ENCODE measurements at places on chromosomes 5 and 9.

DNA sequence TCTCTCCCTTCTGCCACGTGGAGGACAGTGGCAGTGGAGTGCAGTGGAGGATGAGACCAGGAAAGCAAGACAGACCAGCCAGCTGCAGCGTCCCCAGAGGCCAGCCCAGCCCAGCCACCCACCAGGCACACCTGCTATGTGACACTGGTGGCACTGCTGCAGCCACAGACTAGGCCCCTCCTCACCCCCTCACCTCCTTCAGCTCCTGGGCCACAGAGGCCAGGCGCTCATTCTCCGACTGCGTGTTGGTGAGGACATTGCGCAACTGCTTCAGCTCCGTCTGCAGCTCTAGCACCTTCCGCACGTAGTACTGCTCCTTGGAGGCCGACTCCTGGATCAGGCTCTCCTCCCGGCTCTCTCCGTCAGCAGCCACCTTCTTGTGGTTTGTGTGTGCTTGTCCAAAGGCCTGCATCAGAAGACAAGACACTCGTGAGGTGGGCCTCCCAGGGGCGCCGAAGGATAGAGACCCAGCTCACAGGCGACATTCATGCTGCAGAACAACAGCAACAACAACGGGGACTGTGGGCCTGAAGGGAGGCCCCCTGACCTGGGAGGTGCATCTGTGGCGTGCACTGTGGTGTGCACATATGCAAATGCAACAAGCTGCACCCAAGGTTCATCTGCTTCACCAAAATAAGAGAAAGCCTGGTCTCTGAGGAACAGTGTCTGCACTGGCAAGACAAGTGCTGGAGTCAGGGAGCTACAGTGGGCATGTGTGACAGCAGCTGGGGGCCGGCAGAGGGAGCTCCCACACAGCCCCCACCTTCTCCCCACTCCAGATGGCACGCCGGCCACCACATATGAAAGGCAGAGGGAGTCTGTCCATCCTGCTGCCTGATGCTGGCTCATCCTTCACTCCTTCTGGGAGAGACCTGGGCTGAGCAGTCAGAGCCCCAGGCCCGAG lies 35.5 kb downstream of the BICD2 start:
- DNase-seq = no peak

DNA sequence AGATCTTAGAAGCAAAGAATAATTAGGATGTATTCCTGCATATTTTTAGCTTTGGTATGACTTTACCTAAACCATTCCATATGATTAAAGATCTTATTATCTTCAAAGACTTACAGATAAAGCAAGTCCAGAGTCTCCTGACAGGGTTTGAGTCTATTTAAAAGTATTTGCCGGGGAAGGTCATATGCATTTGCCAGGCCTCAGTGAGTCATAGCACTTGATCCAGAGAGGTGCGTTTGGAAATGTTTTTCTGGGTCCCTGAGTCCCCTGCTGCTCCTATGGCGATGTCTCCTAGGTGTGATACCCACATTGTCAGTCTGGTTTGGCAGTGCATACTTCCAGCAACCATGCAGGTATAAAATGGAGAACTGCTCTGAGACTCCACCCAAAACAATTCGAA lies 217.0 kb downstream of the FBXL7 start:
- no peak for DNase-seq

DNA sequence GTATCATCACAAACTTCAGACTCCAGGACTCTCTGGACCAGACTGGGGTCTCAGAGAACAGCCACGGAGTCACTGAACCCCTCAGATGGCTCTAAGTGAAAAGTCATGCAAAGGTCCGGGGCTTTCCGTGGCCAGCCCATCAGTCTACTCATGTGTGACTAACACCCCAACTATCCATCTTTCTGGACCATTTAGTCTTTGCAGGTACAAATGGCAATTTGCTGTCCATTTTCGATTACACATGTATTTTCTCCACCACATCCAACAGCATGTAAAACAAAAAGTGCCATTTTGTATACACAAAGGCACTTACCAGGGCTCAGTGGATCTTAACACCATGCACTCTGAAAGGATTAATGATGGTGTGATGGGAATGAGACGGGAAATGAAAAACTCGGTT lies 387.7 kb downstream of the BNC2 start:
- no peak for DNase-seq

DNA sequence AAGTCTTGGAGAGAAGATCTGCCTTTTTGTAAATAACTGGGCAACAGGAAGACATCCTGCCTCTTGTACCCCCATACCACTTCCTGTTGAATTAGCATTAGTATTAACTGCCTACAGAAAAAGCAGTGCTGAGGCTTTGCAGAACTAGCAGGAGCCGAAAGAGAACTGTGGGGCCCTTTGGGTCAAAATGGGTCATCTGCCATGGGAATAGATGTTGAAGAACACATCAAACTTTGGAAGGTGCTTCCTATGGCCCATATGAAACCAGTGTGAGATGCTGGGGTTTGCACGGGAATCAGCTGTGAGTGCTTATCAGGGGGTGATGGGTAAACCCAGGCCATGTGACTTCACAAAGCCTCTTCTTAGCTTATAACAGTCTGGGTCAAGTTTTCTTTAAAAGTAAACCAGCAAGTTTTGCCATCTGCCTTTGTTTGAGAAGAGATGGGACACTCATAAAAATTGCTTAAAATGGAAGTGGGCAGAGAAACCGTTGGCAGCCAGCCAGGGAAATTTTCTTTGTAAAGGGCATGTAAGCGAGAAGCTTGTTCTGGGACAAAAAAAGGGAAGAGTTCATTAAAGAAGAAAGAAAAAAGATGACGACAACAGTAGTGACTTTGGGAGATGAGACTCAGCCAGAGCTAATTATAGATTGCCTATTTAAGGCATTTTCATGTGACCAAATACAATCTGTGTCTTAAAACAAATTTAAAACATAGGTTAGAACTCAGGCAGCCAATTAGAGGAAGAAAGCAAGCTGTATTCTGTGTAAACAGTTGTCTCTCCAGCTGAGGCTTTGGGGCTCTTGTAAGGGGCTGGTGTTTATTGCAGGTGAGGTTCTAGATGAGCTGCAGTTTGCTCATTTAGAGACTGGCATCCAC lies 4.4 kb downstream of the SLC25A25 start:
- DNase-seq = peak; percentile 20

- DNase-seq = no peak
These were observed 50.2 kb upstream of the ASTN2 start for GRCh38 chr9:117464941-117465616.

DNA sequence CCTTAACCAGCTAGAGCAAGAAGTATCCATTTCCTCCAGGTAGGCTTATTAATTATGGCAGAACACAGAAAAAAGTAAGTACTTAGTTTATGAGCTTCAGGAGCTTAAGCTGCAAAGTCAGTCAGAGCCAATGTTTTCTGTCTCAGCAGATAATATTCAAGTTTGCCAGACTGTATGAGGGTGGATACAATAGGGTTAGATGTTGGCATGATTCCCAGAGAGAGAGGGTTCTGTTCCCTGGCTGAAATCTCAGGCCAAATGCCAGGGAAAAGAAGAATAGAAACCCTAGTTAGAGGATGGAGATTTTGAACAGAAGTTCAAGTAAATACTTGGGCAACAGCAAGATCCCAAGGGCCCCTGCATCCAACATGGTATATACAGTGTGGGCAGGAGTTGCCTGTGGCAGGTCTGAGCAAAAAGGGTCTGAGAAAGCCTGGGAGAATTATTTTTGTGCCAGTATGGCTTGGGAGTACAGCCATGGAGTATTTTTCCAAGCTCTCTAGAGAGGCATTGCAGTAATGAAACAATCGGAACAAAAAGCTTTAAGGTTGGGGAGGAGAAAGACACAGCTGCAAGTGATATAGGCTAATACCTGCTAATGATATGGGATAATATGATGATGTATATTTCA lies 31.0 kb upstream of the ISOC1 start:
- peak; percentile 4 for DNase-seq

- DNase-seq = no peak
These were observed 8.4 kb downstream of the ZNF474 start for GRCh38 chr5:122137702-122138101.

- DNase-seq = peak; percentile 47
These were observed at the start of gene BRD3OS for GRCh38 chr9:134024828-134025605. Gene BRD3OS, plus strand, starts transcription at chr9:134025481. Its CDS starts 1,267 bp downstream, at chr9:134026748.

DNA sequence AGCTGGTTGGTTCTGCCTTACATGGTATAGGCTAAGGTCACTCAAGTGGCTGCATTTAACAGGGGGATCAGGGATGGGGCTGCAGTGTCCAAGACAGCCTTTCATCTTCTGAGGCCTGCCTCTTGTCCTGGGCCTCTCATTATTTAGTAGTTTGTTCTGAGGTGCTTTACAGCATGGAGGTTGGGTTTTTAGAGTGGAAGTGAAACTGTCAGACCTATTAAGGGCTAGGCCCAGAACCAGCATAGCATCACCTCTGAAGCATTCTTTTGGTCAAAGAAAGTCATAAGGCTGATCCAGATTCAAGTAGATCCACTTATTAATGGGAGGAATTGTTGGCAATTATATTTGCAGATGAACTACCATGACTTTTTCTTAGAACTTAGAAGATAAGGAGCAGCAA lies 146.0 kb upstream of the NMUR2 start:
- DNase-seq = no peak

GRCh38 chr9:77793849-77794248 lies 145.7 kb upstream of the GNA14 start:
- no peak for DNase-seq

DNA sequence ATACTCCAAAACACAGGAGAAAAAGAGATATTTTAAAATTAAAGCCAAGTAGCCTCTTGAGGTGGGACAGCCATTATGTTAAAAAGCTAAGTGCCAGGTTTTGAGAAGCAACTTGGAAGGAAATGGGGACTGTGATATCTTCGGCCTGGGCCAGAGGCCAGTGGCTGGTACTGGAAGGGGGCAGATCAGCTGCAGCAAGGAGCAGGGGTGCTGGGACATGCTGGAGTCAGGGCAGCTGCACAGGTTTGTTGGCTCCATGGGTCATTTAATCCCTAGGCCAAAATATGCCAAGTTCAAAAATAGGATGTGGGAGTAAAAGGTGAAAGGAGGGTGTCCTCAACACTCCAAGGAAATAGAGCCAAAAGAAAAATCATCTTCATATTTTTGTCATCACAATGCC lies 30.0 kb downstream of the ADRB2 start:
- DNase-seq = no peak

DNA sequence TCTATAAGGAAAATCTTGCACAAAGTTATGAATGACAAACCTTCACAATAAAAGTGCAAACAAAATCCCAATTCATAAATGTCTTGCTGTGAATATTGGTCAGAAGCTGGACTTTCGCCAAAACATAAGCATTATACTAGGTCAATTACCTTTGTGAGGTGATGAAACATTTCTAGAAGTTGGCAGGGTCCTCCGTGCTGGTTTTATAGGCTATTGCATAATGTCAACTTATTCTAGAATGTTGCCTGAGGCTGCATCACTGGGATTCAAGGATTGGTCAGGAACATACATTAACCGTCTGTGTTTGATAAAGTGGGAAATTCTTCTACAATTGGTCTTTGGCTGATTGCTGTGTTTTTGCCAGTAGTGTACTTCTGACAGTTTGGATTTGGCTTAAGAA lies 49.8 kb upstream of the PALM2AKAP2 start:
- DNase-seq = peak; percentile 39

DNA sequence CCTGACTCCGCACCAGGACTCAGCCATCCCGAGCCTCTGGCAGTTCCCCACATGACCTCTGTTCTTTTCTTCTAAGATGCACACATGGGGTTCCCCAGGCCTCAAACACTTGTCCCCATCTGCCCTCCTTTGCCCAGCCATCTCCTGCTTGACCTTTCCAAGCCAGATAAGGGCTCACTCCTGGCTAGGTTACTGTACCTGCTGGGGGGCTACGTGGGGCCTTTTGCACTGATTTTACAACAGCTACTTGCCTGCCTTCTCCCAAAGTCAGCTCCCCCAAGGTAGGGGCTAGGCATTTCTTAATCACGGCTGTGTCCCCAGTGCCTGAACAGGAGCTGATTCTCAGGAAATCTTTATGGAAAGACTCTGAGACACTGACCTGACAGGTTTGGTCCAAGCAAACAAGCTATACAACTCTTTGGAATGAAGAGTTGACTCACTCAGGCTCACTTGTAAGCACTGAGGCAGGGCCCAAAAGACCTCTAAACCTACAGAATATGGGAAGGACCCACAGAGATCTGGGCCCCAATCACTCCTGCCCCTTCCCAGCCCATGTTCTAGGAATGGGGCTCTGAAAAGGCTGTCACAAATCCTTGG lies 2.5 kb downstream of the MACROH2A1 start:
- DNase-seq = no peak

DNA sequence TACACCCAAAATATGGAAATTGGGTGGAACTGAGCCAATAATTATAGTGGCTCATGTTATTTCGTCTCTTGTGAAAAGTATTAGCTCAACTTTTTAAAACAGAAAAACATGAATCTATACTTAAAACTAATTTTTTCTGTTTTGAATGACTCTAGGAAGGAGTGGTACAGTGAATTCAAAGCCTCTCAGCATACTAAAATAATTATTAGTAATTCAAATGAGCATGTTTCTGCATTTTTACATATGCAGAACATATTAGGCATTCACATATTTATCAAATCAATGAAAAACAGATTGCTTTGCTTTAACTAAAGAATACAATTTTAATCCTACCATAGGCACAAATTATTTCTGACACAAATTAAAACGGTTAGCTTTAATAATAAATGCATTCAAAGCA lies 54.3 kb downstream of the CSNK1A1 start:
- DNase-seq = no peak

GRCh38 chr9:131019388-131020239 lies 10.6 kb downstream of the LAMC3 start:
- no peak for DNase-seq

- no peak for DNase-seq
These were observed 45.2 kb upstream of the ALDH1B1 start for GRCh38 chr9:38347271-38347671.

DNA sequence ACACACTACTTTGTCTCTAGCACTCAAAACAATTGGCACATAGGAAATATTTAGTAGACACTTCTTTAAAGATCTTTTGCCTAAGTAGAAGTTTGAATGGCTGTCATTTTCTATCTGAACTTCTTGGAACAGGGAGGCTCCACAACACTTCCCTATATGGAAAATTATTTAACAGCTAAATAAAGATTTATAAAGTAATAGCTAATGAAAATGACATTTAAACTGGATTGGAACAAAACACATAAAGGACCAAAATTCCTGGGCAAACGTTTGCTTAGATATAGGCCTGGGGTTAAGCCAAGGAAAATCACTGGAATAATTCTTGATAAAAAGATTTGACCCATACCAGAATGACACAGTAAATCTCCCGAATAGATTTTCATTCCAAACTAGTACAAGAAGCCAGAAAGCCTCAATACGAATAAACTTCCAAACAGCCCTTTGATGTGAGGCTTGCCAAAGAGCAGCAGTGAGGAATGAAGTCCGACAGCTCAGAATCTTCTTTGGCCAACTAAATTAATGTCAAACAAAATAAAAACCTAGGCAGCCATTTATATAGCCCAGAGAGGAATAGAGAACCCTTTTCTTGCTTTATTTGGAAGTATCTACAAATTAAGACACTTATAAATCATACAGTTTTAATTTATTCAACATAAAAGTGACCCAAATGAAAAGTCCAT lies 20.3 kb upstream of the RNF180 start:
- no peak for DNase-seq
